Foreskin keratinocyte (primary cell): ENCODE measurements at places on chromosomes 2 and 18.

DNA sequence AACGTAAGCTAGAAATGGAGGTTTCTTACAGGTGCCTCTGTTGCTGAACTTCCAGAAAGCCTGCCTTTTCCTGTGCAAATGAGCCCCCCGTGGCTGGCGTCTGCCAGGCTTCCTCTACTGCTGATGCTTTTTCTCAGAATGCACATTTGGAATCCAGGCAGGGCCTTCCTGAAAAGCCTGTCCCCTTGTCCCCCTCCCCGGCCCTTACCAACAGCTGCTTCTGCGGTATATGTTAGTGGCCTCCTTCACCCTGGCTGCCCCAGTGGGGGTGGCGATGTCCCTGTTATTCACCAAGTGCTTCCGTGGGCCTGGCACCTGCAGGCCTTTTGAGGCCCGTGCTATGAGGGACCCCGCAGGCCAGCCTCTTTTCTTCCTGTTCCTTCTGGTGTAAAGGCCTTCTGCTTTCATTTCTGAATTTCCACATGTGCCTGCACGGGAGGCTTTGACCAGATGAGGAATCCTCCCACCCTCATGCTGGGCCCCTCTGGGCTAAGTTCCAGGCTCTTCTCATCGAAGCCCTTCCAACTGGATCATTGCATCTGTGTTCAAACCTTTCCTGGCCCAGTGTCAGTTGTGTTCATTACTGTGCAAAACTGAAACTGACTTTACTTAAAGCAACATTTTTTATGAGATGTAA lies 10.4 kb downstream of the CNDP2 start:
- no peak for DNase-seq

DNA sequence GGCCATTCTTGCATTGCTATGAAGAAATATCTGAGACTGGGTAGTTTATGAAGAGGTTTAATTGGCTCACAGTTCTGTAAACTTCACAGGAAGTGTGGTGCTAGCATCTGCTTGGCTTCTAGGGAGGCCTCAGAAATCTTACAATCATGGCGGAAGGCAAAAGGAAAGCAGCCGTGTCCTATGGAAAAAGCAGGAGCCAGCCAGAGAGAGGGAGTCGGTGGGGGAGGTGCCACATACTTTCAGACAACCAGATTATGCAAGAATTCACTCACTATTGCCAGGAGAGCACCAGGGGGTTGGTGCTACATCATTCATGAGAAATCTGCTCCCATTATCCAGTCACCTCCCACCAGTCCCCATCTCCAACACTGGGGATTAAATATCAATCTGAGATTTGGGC lies 64.1 kb downstream of the CPS1 start:
- no peak for DNase-seq

DNA sequence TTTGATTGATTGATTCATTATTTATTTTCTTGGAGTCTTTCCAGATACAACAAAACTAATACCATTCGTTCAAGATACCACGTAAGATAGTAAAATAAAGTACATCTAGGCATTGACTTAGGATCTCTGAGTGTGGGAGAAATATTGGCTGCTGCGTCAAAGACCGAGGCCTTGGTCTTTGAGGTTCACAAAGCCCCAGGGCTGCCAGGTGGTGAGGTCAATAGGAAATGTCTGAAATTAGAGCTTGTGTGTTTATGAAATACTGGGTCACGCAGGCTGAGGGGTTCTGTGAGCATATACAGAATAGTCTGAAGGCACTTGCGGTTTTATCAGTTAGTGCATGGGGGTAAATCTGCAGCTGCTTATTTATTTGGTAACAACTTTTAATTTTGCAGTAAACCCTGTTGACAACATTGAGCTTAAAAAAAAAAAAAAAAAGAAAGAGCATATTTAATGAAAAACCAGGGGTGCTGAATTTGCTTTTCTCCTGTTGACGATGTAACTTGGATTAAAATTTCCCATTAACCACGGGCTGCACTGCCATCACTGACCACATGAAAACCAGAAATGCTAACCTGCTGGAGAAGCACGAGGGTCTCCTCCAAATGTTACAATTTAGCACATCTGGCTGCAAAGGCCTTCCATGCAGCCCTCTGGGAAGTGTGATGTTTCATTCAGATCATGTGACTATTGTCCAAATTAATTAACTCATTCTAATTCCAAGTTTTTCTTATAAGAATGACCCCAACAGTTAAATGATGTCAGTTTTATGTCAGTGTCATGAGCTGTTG lies 27.1 kb upstream of the SERPINB12 start:
- no peak for DNase-seq

- DNase-seq, result no peak
Measured at GRCh38 chr2:193668557-193669323, 1474.0 kb upstream of the TMEFF2 start.
